ENCODE measurements at places on chromosomes 7 and 10.

DNA sequence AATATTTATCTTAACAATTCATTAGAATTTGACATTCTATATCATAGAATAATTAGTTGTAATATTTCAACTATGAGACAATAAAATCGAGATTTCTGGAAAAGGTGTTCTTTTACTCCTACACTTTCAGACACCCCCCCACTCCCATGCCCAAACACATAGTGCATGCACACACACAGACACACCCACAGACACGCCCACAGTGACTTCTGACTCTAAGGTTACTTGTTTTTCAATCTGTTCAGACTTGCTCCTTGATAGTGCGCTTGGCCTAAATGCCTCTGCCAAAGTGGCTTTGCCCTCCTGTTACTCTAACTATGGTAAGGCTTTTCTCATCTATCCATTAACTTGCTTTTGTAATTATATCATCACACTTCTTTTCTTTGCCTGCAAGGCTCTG is 144.0 kb upstream of the PPP1R3A start:
- DNase-seq, result no peak

DNA sequence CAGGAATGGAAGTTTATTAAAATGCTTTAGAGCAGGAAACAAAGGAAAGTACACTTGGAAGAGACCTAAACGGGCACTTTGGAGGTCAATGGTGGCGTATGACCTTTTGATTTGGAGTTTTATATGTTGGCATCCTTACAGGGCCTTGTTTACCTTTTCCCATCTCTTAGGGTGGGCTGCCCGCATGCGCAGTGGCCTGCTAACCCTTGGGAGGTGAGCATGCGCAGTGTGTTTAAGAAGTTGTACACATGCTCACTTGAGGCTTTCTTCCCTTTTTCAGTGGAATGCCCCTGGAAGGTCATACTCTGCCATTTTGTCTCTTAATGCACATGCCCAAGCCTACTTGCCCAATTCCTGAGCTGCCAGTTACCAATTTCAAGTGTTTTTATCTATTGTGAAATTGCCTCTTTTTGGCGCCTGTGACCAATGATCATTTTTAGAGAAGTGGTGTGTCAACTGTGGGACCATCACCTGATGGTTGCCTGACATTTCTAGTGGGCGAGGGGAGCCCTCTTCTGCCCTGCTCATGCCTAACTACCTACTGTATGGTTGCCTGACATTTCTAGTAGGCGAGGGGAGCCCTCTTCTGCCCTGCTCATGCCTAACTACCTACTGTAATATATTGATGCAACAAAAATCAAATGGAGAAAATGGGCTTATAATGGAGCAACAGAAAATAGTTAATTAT is 138.0 kb downstream of the PPP1R9A start:
- no peak for DNase-seq

DNA sequence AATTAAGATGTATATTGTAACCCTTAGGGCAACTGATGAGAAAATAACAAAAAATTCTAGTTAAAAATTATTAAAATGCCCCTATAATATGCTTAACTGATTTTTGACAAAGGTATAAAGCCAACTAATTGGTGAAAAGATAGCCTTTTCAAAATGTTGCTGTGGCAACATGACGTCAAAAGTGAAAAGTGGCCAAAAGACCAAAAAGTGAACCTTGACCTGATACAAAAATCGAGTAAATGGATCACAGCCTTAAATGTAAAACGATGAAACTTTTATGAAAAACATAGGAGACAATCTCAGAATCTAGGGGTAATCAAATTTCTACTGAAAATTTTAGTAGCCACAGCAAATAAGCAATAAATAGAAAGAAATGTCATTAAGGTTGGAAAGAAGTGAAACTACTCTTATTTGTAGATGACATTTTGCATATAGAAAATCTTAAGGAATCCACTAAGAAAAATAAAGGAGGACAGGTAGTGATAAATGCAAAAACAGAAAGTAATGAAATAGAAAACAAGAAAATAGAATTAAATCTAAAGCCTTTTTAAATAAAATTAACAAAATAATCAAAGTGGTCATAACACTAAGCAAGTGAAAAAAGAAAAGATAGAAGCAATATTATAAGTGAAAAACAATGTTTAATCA is 285.6 kb downstream of the ADK start:
- no peak for DNase-seq

DNA sequence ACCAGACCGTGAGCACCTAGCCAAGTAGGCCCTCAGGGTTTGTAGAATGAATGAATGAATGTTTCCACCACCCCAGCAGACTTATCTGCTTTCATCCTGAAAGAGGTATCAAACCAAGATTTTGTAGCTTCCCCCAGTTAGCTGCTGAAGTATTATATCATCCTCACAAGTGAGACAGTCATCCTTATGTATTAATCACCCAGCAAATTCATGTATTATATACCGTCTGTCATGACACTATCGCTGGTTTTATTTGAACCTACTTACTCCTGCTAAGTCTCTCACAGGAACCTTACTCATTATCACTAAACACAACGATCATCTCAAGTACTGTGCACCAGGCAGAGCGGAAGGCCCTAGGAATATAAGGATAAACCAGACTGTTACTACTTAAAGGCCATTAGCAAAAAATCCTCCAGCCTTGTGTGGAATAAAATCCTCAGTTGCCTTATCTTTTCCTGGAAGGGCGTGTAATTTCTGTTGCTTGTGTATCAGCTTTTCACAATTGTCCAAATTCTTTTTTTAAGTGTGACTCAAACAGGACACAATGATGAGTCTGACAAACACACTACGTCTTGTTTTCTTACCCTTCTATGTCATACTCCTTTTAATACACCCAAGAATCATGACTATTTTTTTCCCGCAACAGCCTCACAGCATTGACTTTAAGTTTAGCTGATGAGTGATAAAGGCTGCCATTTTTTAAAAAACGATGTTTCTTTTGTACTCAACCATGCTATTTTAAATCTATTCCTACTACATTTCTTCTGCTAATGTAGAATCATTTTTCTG is 176.1 kb upstream of the KLF14 start:
- peak; percentile 26 for DNase-seq

DNA sequence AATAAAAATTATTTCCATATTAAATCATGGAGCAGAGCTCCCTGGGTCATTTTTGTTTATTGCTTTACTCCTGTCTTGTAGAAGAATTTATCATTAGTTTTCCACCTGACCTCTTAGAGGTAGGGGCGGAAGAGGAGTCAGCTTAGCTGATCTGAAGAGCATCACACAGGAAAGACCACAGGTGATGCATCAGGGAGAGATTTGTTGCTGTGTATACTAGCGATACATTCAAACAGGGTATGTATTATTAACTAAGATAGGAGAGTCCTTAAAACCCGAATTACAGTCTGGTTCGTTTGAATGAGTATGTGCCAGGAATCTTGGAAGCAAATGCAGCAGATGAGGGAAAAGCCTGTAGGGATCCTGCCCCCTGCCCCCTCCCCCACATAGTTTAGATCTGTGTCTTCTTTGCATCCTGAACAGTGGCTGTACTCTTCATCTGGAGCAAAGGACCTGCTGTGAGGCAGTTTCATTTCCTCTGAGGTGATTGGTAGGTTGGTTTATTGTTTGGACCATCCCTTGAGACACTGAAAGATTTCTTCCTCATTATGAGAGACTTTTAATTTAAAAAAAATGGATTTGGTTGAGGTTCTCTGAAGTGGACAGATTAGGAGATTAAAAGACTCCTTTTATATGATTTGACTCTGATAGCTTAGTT is 177.0 kb downstream of the SND1 start:
- no peak for DNase-seq

DNA sequence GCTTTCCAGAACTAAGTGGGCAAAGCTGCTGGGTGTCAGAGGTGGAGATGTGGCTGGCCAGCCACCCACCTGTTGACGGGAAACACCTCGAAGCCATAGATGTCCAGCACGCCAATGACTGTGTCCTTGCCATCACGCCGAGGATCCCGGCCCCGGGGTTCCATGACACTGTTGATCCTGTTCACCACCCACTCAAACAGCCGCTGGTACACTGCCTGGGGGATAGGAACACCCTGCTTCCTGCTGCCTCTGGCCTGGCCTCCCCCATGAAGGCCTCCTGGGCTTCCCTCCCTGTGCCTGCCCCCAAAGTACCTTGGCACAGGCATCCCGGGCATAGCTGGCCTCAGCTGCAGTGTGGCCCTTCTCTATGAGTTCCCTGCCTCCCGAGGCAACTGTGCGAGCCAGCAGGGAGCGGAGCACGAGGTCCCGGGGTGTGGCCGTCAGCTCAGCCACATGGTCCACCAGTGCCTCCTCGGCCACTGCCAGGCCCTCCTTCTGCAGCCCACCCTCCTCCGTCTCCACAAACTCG is 8.2 kb downstream of the MYO1G start:
- DNase-seq, result no peak

DNA sequence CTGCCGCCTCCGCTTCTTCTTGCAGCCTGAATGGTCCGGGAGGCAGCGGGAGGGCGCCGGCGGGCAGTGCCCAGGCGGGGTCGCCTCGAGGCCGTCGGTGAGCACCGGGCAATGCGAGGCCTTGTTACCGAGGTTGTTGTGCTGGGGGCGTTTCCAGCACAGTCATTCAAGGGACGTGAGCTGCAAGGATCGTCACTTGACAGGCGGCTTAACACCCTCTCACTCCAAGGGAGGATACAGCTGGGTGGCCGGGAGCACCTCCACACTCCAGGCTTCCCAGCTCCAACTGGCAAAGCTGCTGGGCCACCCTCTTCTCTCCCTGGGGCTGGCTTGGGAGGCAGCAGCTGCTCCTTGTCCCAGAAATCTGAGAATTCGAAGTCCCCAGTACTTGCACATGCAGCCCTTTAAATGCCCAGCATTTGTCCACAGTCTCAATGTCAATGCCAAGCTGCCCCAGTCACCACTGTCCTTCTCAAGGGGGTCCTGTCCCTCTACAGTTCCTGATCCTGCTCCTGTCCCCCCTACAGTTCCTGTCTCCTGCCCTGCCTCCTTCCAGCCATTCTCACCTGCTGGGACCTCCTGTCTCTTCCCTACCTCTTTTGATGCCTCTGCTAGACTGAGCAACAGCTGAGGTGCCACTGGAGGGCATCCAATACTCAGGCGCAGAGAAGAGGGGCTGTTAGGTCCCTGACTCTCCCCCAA is 4.4 kb upstream of the HOXA11 start:
- no peak for DNase-seq

- peak; percentile 70 for DNase-seq
Observed at GRCh38 chr10:23067939-23068775, 27.2 kb upstream of the MSRB2 start.

GRCh38 chr7:38625866-38626265 is 5.3 kb downstream of the AMPH start:
- DNase-seq, result no peak

DNA sequence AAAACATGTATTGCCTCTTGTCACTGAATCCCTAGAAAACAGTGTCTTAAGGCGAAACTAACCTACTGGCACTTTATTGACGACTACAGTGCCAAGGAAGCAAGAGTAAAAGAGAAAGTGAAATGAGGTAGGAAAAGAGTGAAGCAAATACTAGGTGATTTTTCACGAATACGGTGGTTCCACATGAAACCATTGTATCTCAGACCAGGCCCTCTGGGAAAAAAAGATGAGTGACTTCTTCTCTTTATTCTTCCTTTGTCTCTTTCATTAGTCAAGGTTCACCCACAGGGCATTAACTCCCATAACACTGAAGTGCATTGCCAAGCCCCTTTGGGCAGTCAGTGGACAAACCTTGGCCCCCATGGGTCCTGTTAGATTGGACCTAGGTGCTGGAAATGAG is 16.2 kb upstream of the MACC1 start:
- no peak for DNase-seq

GRCh38 chr7:106166651-106167342 is 54.7 kb upstream of the SYPL1 start:
- DNase-seq, result peak; percentile 50

DNA sequence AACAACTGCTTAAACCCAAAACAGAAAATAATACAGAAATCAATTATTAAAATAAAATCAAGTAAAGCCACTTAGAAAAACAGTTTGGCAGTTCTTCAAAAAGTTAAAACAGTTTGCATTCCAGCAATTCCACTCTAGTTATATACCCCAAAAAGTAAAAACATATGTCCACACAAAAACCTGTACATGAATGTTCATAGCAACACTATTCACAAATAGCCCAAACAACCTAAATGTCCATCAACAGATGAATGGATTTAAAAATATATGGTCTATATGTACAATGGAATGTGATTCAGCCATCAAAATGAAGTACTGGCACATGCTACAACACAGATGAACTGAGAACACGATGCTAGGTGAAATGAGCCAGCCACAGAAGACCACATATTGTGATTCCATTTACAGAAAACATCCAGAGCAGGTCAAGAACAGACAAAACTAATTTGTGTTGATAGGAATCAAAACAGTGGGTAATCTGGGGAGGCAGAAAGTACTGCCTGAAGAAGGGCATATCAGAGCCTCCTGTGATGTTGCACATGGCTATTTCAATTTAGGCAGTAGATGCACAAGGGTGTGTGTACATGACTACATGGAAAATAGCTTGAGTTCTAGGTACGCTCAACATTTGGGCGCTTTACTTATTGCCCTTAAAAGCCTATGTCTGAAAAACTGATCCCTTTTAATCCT is 66.3 kb downstream of the CYTH3 start:
- no peak for DNase-seq

GRCh38 chr10:77005871-77006270 is 631.7 kb downstream of the KCNMA1 start:
- DNase-seq, result no peak

- no peak for DNase-seq
Observed at GRCh38 chr10:89210794-89211425, 3.8 kb upstream of the CH25H start.

GRCh38 chr7:6020371-6021286 is 10.5 kb upstream of the ANKRD61 start:
- DNase-seq, result no peak

GRCh38 chr10:119059557-119059956 is 21.1 kb downstream of the EIF3A start:
- no peak for DNase-seq

DNA sequence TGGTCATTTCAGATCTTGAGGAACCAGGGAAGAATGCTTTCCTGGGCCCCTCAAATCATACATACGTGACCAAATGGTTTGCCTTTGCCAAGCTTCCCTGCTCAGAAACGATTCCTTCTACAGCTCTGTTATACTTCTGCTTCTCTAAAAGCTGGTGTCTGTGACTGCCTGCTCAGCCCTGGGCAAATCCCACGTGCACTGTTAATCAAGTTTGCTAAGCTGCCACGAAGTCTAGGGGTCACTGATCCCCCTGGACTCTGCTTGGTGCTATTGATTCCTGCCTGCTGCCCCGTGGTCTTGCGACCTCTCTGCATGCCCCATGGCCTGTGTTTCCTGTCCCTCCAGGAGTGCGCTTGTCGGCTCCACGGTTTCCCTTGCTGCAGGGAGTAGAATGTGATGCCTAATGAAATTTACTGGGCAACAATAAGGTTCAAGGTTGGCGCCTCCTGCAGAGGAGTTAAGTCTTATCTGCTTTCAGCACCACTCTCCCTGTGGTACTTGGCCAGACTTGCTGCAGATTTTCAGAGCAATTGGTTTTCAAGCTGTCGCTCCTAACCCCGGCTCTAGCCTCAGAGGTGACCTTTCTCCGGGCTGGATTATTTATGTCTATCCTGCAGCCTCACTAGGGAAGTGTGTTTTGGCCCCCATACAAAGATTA is 201.6 kb upstream of the FZD8 start:
- DNase-seq, result no peak

DNA sequence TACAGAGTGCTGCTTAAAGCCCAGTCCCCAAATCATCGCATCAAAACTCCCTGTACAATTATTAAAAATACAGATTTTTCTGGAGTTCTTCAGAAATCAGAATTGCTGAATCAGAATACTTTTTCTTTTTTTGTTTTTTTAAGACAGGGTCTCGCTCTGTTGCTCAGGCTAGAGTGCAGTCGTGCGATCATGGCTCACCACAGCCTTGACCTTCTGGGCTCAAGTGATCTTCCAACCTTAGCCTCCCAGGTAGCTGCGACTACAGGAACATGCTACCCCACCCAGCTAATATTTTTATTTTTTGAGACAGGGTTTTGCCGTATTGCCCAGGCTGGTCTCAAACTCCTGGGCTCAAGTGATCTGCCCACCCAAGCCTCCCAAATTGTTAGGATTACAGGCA is 3.9 kb downstream of the BBIP1 start:
- no peak for DNase-seq
